ENCODE measurements at places on chromosomes 3 and 15.

GRCh38 chr3:128317101-128317697 lies 149.5 kb downstream of the DNAJB8 start:
- H3K4me1 ChIP-seq = no peaks in the 10 kb centered on the region
- H3K27me3 ChIP-seq = no peaks in the 10 kb centered on the region
- no peak for DNase-seq

DNA sequence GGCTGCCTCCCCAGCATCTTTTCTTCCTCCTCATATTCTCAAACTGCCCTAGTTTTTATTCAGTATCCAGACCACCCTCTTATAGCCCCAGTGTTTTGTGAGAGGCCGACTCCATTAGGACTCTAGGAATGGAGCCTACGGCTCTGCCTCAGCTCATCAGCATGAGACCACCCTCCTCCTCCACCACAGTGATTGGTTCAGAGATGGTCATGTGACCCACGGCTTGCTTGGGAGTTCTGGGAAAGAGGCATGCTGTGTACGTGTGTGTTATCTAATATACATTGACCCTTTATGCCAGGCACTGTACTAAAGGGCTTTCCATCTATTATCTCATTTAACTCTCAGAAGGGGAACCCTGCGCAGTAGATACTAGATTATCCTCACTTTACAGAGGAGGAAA lies 17.8 kb upstream of the CMTM7 start:
- H3K27ac ChIP-seq = no peak overlapping the region
- H3K4me1 ChIP-seq = no peaks in the 10 kb centered on the region
- no peaks in the 10 kb centered on the region for H3K36me3 ChIP-seq
- no peak overlapping the region for H3K4me3 ChIP-seq
- no peak for DNase-seq

- no peak for DNase-seq
- no peak overlapping the region for H3K27ac ChIP-seq
- H3K4me1 ChIP-seq = no peaks in the 10 kb centered on the region
- no peaks in the 10 kb centered on the region for H3K27me3 ChIP-seq
- H3K4me3 ChIP-seq = no peak overlapping the region
Observed at GRCh38 chr15:34708422-34708821, 46.4 kb downstream of the GJD2 start.

DNA sequence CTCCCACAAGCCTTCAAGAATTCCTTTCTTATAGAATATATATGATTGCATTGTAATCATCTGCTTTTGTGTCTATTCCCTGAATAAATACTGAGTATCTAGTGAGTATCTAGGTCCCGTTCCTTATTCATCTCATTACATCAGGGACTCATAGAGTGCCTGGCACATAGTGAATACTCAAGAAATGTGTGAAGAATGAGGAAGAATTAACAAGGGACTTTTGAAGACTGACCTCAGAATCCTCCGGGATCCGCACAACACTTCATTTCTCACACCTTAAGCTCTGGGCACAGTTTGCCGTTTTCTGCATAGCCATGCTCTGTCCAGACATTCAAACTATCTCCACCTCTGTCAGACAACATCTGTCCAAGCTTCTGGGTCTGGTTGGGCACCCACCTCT lies 108.8 kb downstream of the STAC start:
- H3K27ac ChIP-seq = no peak overlapping the region
- H3K36me3 ChIP-seq = no peaks in the 10 kb centered on the region
- no peak for DNase-seq

DNA sequence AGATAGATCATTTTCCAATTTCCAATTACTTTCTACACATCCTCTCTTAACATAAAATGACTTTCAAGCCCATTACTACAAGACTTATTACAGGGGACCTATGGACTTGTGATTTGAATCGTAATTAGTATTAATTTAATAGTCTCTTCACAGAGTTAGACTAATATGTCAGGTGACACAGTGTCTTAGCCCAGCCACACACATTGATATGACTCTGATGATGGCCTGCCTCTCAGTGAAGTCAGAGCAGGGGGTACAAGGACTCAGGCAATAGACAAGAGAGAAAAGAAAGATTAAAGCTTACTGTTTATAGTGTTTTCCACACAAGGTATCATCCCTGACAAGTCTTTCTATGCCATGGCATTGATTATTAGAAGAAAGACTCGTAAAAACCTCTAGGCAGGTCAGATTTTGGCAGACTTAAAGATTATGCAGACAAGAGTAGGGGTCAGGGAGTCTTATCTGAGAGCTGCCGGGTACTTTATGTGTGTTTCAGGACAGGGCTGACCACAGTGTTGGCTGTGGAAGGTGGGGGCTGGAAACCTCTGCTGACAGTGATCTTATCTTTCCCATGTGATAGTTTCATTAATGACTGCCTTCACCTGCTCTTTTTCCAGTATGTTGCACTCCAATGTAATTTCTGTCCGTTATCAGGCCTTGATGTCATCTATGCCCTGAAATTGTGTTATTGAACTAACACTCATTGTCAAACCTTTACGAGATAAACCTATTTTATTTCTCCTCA lies 50.1 kb downstream of the B3GALNT1 start:
- no peak for DNase-seq
- no peak overlapping the region for H3K4me3 ChIP-seq
- no peaks in the 10 kb centered on the region for H3K4me1 ChIP-seq

DNA sequence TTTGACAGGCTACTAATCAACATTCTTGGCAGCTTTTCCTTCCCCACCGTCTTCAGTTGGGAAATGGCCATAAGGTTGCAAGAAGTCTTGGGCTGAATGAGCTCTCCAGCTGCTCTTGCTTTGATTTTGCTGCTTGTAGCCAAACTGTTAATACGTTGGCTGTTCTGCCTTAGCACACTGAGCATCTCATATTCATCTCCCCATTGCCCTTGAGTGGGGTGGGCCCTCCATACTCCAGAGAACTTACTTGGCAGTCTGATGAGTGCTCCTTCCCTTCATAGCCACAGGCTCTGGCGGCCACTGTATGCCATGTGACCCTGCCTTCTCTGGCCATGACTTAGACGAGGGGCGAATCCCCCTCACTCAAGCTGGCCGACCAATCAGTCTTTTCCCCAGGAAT lies 25.8 kb upstream of the PAQR5 start:
- H3K27me3 ChIP-seq = no peaks in the 10 kb centered on the region
- DNase-seq = no peak
- H3K4me1 ChIP-seq = no peaks in the 10 kb centered on the region
- no peak overlapping the region for H3K4me3 ChIP-seq
- H3K27ac ChIP-seq = no peak overlapping the region
- H3K36me3 ChIP-seq = peaks cover 12% of the 10 kb centered on the region

DNA sequence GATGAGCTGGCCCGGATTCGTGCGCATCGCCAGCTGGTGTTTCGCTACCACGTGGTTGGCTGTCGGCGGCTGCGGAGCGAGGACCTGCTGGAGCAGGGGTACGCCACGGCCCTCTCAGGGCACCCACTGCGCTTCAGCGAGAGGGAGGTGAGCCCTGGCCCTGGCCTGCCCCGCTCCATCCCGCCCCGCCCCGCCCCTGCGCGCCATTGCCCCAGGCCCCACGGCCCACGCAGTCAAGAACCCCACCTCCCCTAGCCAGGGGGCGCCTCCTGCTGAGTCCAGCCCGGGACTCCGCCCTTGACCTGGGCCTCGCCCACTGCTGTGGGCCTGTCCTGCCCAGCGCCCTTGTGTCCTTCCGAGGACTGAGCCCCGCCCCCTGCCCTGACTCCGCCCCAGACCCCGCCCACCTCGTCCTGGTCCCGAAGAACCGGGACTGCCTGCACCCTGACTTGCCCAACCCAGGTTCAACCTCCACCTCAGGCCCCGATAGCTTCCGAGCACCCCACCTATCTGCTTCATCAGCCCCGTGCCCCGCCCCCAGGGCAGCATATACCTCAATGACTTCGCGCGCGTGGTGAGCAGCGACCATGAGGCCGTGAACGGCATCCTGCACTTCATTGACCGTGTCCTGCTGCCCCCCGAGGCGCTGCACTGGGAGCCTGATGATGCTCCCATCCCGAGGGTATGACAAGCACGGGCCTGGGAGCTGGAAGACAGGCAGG lies 14.8 kb downstream of the NT5DC2 start:
- peak overlapping the region; percentile 59 for H3K4me3 ChIP-seq
- no peaks in the 10 kb centered on the region for H3K27me3 ChIP-seq
- no peak overlapping the region for H3K27ac ChIP-seq
- no peak for DNase-seq

DNA sequence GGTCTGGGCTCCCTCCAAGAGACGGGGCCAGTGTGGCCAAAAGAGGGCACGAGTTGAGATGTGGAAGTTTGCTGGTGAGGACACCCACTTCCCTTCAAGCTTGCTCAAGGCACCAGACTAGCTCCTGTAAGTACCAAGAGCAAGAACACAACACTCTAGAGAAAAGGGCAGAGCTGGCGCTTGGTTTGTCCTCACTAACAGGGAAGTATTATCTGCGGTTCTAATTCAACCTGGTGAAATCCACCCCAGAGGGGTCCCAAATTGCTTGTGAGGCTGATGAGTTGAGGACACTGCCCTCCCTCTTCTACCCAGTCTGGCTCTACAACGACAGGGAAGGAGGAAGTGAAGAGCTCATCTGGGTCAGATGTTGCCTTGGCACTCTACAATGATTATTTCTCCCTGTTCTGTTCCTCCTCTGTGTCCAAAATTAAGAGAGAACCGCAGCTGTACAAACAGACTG lies 16.9 kb upstream of the FSIP1 start:
- no peak for DNase-seq
- no peak overlapping the region for H3K4me3 ChIP-seq
- H3K4me1 ChIP-seq = no peaks in the 10 kb centered on the region
- H3K36me3 ChIP-seq = no peaks in the 10 kb centered on the region
- H3K27me3 ChIP-seq = no peaks in the 10 kb centered on the region

- H3K4me1 ChIP-seq = peaks cover 8% of the 10 kb centered on the region
- no peaks in the 10 kb centered on the region for H3K27me3 ChIP-seq
- peaks cover 34% of the 10 kb centered on the region for H3K36me3 ChIP-seq
- H3K27ac ChIP-seq = no peak overlapping the region
- no peak overlapping the region for H3K4me3 ChIP-seq
Observed at GRCh38 chr3:136141291-136141785, 54.8 kb downstream of the MSL2 start.

DNA sequence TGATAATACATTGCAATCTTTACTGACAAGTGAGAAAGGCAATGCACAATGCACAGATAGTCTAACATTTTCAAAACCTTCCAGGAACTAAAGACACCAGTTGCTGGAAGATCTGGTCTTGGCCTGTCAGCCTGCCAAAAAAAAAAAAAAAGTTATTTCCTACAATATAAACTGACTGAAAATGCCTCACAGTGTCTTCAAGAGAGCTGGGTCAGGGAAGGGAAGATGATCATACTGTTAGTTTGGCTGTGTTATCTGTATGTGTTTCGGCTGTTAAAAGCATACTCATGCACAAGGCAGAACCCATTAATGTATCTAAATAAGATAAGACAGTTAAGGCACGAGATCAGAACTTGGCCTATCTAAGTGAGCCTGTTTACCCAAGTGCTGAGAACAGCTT lies 673.4 kb downstream of the MECOM start:
- H3K36me3 ChIP-seq = no peaks in the 10 kb centered on the region
- peaks cover 18% of the 10 kb centered on the region for H3K4me1 ChIP-seq
- H3K27ac ChIP-seq = no peak overlapping the region

- no peak for DNase-seq
- H3K27me3 ChIP-seq = no peaks in the 10 kb centered on the region
- no peak overlapping the region for H3K4me3 ChIP-seq
- no peak overlapping the region for H3K27ac ChIP-seq
- H3K36me3 ChIP-seq = no peaks in the 10 kb centered on the region
Observed at GRCh38 chr15:100771746-100772145, 107.9 kb upstream of the ALDH1A3 start.

- H3K36me3 ChIP-seq = no peaks in the 10 kb centered on the region
- DNase-seq = no peak
- H3K4me3 ChIP-seq = no peak overlapping the region
- peak overlapping the region; percentile 45 for H3K27ac ChIP-seq
- H3K4me1 ChIP-seq = peaks cover 5% of the 10 kb centered on the region
- H3K27me3 ChIP-seq = no peaks in the 10 kb centered on the region
Observed at GRCh38 chr3:107599772-107600145, 77.0 kb downstream of the BBX start.

DNA sequence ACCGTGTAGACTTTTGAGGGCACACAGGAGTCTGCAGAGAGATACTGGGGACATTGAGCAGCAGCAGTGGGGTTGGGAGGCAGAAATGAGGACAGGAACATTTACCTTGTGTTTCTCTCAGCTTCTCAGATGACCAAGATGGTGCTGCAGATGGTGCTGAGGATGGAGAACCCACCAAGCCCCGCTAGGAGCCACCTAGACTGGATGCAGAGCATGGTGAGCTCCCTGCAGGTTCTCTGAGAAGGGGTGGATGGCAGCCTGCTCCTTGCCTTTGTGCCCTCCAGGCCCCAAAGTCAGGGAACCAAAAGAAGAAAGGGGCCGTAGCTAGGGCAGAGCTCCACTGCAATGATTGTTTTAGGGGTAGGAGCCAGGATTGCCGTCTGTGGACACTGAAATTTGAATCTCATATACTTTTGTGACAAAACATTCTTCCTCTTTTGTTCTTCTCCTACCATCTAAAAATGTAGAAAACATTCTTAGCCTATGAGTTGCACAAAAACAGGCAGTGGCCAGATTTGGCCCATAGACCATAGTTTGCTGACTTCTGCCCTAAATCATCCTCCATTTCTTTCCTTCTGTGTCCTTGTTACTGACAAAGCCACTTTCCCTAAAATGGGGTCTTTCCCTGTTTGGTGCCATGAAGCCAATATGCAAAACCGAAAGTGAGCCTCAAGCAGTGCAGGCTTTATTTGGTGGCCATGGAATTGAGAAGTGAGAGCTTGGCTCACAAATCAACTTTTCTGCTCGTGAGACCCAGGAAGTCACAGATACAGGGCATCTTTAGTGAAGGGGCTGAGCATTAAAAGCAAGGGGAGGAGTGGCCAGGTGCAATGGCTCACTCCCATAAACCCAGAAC lies 11.9 kb upstream of the MUC20 start:
- no peaks in the 10 kb centered on the region for H3K27me3 ChIP-seq
- no peak overlapping the region for H3K27ac ChIP-seq
- H3K4me3 ChIP-seq = no peak overlapping the region
- no peak for DNase-seq
- no peaks in the 10 kb centered on the region for H3K36me3 ChIP-seq

GRCh38 chr3:23944007-23944783 lies 891 bp upstream of the NR1D2 start:
- peak overlapping the region; percentile 100 for H3K27ac ChIP-seq
- no peaks in the 10 kb centered on the region for H3K36me3 ChIP-seq
- H3K4me3 ChIP-seq = peak overlapping the region; percentile 76
- no peak for DNase-seq
- H3K4me1 ChIP-seq = peaks cover 10% of the 10 kb centered on the region
- no peaks in the 10 kb centered on the region for H3K27me3 ChIP-seq

GRCh38 chr3:124780356-124780755 lies 50.1 kb downstream of the UMPS start:
- H3K36me3 ChIP-seq = peaks cover 5% of the 10 kb centered on the region
- no peak for DNase-seq
